ENCODE measurements at places on chromosomes 2 and 18.

DNA sequence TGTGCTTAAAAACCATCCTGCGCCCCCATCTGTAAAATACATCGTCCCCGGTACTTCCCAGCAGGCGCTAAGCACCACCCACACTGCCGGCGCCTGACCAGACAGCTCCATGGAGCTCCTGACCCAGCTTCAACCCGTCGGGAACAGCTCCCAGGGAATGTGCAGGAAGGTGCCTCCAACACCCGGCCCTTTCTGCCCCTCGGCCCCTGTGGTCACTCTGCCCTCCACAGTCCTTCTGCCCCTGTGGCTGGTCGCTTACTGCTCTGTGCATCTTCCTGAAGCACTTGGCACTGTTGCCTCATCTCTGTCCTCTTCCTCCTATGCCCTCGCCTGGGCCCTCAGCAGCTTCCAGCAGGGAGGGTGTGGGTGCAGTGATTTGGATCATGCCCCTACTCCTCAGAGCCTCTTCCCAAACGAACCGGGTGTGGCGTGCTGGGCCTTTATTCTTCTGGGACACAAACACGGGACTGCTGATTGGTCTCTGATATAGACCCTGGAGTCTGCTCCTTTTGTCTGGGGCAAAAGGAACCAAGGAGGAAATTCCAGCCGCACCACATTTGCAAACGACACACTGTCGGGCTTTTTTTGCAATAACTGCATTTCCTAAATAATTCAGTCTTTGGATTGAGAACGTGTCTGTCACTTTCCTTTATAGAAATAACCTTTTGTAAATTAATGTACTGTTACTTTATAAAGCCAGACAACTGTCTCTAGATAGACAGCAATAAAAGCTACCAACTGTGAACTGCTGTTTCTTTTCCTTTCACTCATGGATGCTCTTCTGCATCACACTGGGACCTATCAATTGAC, 65.9 kb downstream of the ADI1 start:
- no peak for DNase-seq

DNA sequence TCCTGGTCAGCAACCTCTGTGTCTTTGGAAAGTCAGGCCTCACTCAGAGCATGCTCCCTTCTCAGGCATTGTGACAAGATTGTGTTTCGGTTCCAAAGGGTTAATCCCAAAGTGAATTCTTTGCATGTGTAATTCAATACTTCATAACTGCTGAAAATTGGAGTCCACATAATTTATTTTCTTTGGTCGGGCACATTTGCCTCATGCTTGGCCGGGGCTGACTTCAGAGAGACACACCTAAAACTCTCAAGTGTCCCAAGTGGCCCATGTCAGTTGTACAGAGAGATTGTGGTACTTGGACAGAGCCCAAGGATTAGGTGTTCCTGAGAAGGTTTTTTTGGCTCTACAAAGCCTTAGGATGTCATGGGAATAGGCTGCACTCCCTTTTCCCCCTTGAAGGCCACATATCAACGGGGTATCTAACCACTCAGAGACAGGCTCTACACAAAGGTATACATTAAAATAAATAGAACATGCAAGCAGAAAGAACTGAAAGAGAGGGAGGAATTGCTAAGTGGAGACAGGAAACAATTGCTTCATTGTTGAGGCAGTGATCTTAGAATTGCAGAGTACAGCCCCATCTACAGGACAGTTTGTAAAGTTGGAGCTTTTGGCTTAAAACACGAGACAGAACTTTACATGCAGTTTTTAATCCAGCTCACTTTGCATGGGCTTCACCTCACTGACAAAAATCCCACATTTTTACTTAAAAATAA, 1232.3 kb upstream of the ZEB2 start:
- peak; percentile 41 for DNase-seq

DNA sequence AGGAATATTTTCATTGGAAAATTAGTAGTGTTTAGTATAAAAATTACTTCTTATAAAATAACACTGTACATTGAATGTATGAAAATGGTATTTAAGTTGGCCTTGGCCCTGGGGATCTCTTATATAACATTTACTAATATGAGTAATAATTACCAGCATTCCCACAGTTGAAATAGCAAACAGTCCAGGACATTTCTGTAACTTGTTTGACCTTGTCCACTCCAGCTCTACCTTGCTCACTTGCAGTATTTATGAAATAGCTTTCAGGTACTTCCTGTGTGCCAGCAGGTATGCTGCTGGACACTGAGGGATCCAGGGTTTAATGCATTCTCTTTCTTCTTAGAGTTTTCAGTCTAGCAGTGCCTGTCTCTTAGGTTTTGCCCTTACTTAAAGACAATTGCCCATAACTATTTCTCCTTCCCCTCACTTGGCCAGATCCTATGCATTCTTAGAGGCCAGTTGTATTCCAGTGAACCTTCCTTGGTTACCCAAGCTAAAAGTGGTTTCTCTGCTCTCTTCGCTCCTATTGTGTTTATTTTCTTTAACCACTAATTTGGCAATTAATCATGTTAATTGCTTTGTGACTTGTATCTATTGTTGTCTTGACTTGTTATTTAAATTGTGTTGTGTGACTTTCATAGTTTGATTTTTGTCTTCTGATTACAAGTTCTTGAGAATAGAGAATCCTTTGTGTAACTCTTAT, 25.9 kb downstream of the BABAM2 start:
- DNase-seq = no peak

GRCh38 chr2:71261534-71261933, 34.6 kb upstream of the PAIP2B start:
- no peak for DNase-seq

- DNase-seq = no peak
Measured at GRCh38 chr2:10529611-10530010, 81.5 kb upstream of the ODC1 start.

DNA sequence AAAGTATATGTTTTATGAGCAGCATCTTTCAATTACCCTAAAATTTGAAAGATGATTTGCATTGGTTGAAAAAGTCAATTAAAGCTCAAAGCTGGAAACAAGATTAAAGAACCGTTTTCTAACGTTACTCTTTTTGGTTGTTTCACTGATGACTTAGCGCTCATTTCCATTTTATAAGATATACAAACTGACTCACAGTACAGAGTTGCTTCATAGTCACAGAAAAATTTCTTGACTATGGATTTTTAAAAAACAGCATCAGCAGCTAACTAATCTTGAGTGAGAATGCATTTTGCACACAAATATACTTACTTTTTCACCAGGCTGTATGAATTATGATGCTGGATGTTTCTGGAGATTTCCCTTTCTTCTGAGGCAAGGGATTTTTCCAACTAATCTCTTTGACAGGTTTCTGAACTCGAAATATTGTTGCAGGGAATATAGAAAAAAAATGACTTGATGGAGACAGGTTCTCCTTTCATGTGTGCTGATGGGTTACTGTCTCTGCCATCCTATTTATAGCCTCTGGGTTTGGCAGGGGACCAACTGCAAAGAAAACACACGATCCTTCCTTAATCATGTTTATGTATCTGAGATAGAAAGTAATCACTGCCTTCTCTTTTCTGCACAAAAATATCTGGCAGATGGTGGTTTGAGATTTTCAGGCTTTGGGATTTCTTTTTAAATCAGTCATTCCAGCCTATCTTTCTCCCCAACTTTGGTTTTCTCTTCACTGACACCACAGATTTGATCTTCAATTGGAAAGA, 129.4 kb upstream of the DAPL1 start:
- no peak for DNase-seq

DNA sequence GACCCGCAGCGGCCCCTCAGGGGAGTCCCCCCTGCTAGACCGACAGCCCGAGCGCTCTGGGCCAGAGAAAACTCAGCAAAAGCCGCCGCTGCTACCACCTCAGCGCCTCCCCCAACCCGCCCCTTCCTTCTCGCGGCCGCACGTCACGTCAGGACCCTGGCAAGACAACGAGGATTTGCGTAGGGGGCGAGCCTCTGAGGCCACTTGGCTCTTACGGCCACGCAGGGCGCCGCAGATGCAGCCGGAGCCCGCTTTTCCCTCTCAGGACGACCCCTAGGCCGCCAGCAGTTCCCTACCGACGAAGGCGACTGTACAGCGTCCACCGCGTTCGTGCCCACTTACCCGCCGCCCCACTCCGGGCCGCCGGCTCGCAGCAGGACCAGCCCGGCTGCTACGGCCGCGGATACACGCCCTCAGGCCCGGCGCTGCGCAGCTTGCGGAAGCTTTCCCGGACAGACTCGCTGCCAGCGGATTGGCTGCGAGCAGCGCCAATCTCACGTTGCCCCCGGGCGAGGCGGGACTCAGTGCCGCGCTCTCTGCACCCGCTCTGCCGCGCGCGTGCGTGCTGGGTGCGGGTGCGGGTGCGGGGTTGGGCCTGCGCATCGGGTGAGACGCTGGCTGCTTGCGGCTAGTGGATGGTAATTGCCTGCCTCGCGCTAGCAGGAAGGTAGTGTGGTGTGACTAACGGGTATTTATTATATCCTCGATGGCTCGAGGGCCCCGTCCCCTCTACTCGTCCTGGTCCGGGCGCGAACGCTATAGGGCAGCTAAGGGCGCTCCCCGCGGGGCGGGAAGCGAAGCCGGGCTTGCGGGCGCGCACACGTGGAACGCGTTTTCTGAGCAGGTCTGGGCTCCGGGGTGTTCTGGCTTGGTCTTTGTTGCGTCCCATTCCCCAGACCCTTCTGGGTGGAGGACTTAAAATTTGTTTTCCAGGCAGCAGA, at the start of the genes ORMDL1 and PMS1:
TSS of gene ORMDL1 (minus strand) at position 413 of the 941 bp plus-strand sequence. CDS start 1,744 bp downstream, outside the sequence.
TSS of gene PMS1 (plus strand) at position 524 of the 941 bp plus-strand sequence. CDS start 7,360 bp downstream, outside the sequence.
- DNase-seq = peak; percentile 95

- DNase-seq = no peak
Measured at GRCh38 chr2:72036173-72036545, 111.5 kb downstream of the CYP26B1 start.

GRCh38 chr2:23427350-23427749, 42.4 kb downstream of the KLHL29 start:
- no peak for DNase-seq

DNA sequence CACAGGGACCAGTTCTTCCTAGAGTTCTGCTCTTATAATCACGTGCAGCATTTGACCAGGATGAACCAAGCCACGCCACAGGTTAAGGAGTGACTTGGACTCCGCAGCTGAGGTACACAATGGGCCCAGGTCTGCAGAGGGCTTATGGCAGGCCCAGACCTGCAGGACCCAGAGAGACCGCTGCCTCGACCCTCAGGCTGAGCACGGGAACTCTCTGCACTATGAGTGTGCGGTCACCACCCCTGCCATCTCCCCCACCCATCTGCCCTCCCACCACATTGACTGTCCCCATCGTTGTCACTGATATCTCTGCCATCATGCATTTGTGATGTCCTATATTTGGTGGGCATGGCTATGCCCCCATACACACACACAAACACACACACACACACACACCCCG, 45.7 kb upstream of the HPCAL1 start:
- no peak for DNase-seq

DNA sequence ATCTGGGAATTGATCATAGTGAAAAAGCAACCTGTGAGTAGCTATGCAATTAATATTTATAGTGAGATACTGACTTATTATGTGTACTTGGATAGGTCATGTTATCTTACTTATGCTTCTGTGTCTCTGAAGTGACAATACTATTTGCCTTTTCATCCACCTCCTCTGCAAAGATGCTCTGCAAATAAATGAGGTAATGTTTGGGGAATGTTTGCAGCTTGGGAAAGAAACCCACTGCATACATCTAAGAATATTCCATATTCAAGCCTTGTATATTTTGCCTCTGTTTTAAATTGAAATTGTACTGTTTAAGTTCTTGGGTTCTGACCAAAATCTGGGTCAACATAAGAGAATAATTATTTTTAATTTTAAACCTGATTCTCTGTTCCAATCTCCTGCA, 217.4 kb upstream of the DTNA start:
- no peak for DNase-seq

GRCh38 chr2:122423934-122424333, 668.5 kb downstream of the TSN start:
- DNase-seq = no peak

- no peak for DNase-seq
Measured at GRCh38 chr2:181949047-181949446, 36.6 kb upstream of the PPP1R1C start.

DNA sequence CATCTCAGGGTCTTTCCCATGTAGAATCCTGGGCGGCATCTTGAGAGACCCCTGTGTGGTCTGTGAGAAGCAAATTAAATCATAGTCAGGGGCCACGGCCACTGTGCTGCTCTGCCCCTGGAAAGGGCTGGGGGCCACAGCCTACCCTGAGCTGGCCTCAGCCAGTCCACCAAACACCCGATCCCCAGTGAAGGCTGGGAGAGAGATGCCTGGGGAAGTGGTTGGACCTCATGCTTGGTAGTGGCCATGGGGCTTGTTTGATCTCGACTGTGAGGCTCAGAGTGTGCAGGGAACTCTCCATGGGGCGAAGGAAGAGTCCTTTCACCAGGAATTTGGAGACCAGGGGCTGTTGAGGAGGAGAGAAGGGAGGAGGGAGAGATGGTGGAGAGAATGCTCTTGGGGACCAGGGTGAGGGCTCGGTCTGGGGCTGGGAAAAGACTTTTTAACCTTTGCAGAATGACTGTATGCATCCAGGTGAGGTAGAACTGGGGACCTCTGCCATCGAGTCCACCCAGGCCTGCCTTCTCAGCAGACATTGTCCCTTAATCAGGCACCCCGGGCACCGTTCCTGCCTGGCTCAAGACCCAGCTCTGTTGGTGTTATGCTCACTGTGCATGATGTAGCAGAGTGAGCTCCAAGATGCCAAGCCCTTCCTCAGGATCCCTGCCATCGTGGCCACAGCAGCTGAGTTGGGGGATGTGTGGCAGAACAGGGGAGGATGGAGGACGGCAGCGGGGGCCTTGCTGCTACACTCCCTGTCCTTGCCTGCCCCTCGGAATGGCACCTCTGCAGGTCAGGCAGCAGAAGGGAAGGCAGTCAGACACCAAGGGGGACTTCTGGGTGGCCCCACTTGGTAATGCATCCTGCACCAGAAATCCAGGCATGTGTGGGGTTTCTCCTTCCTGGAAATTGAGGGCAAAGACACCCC, 249.9 kb downstream of the DYSF start:
- no peak for DNase-seq

GRCh38 chr2:84302513-84303412, 156.3 kb downstream of the SUCLG1 start:
- DNase-seq = peak; percentile 65

- DNase-seq = no peak
Measured at GRCh38 chr2:147247749-147248148, 597.1 kb upstream of the ACVR2A start.

- DNase-seq = no peak
Measured at GRCh38 chr2:228535396-228535795, 353.9 kb upstream of the SPHKAP start.

DNA sequence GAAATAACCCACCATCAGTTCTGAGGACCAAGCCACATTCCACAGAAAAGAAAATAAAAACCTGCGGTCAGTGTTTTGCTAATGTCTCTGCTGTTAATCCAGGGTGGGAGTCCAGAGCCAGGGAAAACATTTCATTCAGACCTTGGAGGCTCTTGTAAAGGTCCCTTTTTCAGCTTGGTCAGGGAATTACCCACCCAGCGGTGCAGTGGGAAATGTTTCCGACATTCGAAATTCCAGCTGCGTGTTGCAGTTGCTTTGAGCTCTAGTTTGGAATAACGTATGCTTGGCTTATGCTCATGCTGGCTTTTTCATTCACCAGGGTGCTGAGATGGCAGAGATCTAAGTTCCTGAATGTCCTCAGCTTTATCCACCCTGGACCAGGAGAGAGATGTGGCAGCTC, 219.1 kb downstream of the TRIB2 start:
- no peak for DNase-seq

All from neuronal stem cell (in vitro differentiated cells).